ENCODE measurements at places on chromosomes 1 and 21.

- DNase-seq: no peak
Observed at GRCh38 chr1:203422656-203423055, 53.0 kb upstream of the PRELP start.

- DNase-seq: no peak
Observed at GRCh38 chr1:60911966-60912697, 170.2 kb upstream of the NFIA start.

- no peak for DNase-seq
Observed at GRCh38 chr1:81708250-81708649, 92.5 kb upstream of the ADGRL2 start.

- no peak for DNase-seq
Observed at GRCh38 chr1:244545511-244545910, 84.4 kb downstream of the CATSPERE start.

GRCh38 chr1:164423136-164423535, 135.8 kb upstream of the PBX1 start:
- no peak for DNase-seq

GRCh38 chr1:21335088-21335691, 44.9 kb upstream of the ECE1 start:
- DNase-seq: no peak

GRCh38 chr21:25283720-25284119, 323.6 kb downstream of the MRPL39 start:
- DNase-seq: no peak

DNA sequence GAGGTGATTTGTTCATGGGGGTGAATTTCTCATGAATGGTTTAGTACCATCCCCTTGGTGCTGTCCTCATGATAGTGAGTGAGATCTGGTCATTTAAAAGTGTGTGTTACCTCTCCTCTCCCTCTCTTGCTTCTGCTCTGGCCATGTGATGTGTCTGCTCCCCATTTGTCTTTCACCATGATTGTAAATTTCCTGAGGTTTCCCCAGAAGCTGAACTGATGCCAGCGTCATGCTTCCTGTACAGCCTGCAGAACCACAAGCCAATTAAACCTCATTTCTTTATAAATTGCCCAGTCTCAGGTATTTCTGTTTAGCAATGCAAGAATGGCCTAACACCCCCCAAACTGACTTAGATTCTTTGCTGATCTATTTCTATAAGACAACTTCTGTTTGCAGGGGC, 249.4 kb upstream of the B3GALT2 start:
- DNase-seq: no peak

DNA sequence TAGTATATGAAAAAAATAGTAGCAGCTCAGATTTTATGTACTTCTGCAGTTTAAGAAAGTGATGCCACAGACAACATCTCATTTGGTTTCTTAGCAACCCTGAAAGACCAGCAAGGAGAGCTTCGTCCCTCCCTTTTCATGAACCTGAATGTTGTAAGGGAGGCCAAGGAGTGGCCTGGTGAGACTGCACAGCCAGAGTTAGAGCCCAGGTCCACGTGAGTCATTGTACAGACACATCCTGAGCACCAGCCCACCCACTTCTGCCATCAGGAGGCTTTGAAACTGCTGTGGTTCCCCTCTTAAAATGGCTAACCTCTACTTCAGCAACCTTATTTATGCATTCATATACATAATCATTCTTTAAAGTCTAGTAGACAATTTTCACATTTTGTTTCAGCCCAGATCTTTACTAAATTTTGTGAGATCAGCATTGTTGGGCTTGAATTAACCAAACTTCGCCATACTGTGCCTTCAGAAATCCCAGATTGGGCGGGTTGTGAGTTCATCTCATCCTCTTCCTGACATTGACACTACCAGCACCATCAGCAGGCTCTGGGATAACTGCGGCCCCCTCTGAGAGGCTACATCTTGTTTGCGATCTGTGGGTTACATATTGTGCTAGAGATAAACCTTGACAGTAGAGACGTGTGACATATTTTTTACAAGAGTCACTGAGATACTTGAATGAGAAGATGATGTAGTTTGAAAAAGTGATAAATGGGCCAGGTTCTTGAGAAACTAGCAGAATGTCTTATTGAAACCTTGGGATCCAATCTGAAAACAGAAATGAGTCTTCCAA, 106.7 kb downstream of the CAMTA1 start:
- DNase-seq: no peak

All from substantia nigra (tissue), 51 donors.